ENCODE measurements at places on chromosomes 12 and 14.

GRCh38 chr14:83485591-83485990, 1951.9 kb upstream of the SEL1L start:
- DNase-seq: no peak

GRCh38 chr12:1911598-1912575, 6.6 kb downstream of the CACNA2D4 start:
- no peak for DNase-seq

DNA sequence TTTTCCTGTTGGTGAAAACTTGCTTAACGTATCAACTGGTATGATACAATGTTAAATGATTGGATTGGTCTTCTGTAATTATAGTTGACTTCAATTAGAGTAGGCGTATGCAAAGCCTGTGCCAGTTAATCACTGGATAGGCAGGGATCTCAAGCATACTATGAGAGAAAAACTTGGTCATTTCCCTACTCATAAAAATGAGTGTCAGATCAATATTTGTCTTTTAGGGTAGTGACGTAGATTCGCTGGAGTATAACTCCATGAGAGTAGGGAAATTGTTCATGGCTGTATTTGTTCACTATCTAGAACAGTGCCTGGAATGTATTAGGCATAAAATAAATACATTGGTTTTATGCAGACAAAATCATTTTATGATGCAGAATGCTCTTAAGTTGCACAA, 28.6 kb downstream of the NAA30 start:
- DNase-seq: no peak

GRCh38 chr12:16670456-16671050, 64.6 kb upstream of the LMO3 start:
- DNase-seq: no peak

GRCh38 chr12:24595652-24596235, 353.2 kb downstream of the BCAT1 start:
- no peak for DNase-seq

DNA sequence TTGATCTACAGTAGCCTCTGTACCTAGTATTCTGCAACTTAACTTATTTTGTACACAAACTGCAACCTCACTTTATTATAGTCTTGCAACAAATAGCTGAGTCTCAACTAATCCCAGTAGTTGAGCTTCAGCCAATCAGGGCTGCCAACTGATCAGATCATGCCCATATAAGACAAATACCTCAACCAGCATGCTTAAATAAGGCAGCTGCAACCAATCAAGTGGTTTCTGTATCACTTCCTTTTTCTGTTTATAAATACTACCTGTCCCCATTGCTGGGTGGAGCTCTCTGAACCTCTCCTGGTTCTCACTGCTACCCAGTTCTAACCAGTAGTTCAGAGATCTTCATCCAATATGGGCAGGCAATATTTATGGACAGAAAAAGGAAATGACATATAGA, 248.5 kb upstream of the FBXO33 start:
- no peak for DNase-seq

GRCh38 chr14:58947814-58948445, 240.5 kb upstream of the DAAM1 start:
- DNase-seq: no peak

DNA sequence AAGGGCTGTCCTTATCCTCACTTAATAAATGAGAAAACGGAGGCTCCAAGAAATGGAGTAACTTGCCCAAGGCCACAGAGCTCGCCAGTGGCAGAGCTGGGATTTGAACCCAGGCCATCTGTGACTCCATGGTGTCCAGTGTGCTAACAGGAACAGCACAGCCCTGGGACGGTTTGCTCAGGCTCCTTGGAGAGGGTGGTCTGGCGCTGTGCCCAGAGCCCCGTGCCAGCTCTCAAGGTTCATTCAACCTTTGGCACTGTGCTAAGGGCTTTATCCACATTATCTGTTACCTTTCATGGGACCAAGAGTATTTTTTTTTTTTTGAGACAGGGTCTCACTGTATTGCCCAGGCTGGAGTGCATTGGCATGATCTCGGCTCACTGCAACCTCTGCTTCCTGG, 8.1 kb downstream of the DAO start:
- DNase-seq: no peak

GRCh38 chr12:54527631-54527929, 21.8 kb upstream of the PDE1B start:
- no peak for DNase-seq

GRCh38 chr12:123860377-123860776, 98.3 kb downstream of the DNAH10 start:
- DNase-seq: no peak

GRCh38 chr14:100104523-100105300, 39.5 kb downstream of the EVL start:
- peak; percentile 85 for DNase-seq

- no peak for DNase-seq
Measured at GRCh38 chr12:124592481-124593160, 25.2 kb upstream of the NCOR2 start.

DNA sequence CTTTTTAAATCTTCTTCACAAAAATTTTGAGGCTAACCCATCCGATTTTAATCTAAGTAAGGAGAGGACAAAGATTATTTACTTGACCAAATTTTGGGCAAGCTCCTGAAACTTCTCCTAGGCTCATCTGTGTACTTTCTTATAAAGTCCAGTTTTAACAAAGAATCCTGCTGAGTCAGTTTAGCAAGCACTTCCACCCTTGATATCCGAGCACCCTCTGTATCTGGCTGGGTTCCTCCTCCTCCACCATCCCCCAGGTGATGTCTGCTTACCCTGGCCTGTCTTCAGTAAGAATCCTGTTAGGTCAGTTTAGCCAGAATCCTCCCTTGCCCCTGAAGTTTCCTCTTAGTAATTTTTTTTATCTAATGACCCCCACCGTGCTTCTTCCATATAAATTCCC, 140.5 kb downstream of the PHLDA1 start:
- no peak for DNase-seq

GRCh38 chr12:67469666-67470065, 178.9 kb upstream of the DYRK2 start:
- DNase-seq: no peak

DNA sequence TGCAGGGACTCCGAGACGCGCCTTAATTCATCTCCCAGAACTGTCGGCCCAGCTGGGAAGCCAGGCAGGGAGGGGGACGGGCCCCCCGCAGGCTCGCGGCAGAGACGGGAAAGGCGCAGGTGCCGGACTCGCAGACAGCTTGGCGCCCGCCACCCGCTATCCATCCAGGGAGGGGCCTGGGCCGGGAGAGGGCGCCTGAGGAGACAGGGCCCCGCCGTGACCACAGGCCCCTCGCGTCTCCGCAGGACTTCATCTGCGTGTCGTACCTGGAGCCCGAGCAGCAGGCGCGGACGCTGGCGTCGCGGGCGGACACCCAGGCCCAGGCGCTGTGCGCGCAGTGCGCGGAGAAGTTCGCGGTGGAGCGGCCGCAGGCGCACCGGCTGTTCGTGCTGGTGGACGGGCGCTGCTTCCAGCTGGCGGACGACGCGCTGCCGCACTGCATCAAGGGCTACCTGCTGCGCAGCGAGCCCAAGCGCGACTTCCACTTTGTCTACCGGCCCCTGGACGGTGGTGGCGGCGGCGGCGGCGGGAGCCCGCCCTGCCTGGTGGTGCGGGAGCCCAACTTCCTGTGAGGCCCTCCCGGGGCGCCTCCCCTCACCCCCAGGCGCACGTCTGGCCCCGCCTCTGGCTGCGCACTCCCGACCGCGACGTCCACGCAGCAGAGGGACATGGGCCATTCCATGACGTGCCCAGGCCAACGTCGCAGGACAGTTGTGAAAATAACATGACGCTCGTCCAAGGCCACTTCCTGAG, 60.6 kb downstream of the LGMN start:
- DNase-seq: no peak

DNA sequence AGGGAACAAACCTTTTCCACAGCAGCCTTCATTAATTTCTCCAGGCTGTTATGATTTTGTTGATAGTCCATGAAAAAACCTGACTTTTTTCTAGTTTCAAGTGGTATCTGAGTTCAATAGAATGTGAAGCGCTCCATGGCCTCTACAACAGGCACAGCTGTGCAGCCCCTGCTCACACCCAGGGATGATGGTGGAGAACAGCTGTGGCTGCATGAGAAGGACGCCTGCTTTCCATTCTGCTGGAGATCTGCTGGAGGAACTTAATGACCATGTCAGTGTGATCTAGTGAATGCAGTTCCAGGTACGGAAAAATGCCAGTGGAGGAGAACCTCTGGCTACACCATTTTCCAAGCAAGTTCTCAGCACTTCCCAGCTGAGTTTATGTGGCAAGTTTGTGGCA, 80.6 kb downstream of the PIWIL1 start:
- no peak for DNase-seq

GRCh38 chr14:20661197-20661596, 19.7 kb upstream of the OR6S1 start:
- DNase-seq: no peak

DNA sequence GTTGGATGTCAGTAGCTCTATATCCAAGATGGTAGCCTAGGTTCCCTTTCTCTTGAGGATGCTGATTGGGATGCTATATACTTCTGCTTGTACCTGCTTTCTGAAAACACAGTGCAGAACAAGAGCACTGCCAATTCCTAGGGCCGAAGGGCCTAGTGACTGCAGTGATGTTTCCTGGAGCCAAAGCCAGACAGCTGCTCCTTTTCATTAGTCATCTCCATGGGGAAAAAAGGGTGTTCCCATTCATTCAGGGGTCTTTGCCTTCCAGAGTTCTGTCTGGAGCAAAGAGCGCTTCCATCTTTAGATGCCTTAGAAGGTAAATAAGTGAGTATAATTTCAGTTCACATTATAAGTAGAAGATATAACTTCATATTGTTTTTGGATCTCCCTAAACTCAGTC, 85.5 kb downstream of the PTPRB start:
- DNase-seq: no peak

DNA sequence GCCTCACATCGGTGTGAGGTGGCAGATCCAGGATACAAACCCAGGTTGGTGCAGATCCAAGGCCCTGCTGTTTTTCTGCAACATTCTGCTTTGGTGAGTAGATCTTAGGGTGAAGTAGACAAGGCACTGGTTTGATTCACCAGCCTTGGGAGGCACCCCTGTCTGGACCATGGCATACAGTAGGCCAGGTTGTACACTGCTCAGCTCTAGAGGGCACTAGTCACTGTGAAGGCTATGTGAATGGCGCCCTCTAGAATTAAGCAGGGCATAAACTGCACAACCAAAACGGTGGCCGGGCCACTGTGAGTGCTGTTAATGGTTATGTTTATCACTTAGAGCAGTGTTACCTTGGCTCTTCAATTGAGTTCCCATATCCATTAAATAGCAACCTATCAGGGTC, 280.6 kb upstream of the PWP1 start:
- no peak for DNase-seq

DNA sequence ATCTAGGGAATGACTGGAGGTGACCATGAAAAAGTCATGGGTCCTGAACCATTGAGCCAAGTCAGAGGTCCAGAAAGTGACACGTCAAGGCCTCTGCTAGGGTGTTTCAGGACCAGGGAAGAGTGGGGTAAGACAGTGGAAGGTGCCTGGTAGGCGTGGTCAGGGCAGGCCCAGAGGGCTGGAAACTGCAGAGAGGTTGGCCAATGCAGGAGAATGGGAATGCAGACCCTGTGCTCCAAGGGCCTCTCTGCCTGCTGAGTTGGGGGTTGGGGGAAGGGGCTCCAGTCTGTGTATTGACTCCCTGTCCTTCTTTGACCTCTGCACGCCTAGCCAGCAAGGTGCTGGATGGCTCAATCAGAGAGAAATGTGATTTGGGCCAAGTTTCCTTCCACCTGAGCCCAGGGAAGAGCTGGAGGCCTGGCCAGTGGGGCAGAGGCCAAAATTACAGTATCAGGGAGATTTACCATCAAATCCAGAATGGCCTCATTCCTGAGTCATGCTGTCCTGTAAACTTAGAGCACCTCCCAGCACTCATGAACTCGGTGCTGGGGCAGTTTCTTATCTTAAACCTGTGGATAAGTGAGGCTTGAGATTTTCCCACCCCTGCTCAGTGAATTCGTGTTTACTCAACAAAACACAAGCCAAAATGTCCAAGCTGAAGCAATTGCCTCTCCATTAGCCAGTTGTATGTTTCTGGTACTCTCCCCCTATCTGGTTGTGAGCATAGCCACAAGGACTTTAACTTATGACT, 24.4 kb downstream of the IRF2BPL start:
- DNase-seq: peak; percentile 25

GRCh38 chr12:95115641-95116040, 42.2 kb upstream of the NR2C1 start:
- DNase-seq: no peak

DNA sequence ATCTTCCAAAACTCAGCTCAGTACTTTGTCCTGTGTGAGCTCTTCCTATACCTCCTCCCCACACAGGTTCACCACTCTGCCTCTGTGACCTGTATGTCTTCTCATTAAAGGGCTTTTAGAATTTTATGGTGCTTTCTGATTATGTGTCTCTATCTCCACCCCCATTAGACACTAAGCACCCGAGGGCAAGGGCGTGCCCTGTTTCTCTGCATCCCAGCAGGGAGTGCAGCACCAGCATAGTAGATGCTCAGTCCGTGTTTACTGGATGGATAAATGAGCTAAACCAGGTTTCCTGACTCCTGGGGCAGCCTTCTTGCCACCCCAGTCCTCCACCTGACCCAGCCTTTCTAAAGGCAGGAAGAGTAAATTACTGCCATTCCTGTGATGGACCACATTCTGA, 333.8 kb downstream of the CACNA1C start:
- DNase-seq: no peak

DNA sequence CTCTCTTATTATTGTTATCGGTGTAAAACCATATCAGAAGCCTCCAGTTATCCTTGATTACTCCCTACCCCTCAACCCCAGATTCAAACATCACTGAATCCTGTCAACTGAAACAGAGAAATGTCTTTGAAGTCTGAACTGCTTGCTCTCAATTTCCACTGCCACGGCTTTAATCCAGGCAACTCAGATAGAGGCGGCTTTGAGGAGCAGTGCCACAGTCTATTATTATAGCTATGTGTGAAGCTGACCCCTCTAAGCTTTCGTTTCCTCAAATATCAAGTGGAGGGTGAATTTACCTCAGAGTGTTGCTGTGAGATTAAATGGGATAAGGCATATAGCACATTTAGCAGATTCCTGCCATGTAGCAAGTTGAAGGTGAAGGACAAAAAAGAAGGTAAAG, 49.0 kb upstream of the PDE3A start:
- DNase-seq: no peak

DNA sequence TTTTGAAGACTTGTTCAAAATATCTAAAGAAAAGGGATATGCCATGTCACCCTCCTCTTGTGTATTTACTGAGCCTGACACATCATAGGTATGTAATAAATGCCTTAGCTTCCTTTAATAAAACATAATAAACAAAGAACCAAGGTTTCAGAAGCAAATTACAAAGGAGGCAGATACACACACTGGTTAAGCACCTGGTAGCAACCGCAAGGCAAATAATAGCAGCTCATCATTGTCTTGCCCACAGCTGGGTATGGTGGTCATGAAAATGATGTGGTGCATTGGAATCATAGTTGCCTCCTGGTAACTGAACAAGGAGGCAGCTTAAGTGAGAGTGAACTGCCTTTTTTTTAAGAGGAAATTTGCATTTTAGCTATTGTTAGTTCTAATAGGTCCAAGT, 39.0 kb downstream of the PAX9 start:
- DNase-seq: no peak

DNA sequence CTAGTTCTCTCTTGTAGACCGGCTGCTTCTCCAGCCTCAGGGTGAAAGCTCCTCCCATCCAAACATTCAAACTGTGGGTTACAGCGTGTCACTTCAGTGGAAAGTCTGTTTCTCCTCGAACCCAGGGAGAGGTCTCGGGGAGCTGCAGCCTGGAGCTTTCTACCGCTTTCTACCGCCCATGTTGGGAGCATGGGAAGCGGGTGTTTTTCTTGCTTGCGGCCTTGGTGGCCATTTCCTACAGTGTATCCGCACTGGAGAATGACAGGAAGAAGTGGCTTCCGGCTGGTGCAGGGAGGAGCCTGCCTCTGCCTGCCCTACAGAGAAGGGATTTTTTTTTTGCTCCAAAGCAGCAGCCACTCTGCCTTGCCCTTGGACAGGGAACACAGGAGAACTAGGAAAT, 21.2 kb downstream of the ZFP36L1 start:
- DNase-seq: no peak
